ENCODE measurements at places on chromosomes 3 and 15.

DNA sequence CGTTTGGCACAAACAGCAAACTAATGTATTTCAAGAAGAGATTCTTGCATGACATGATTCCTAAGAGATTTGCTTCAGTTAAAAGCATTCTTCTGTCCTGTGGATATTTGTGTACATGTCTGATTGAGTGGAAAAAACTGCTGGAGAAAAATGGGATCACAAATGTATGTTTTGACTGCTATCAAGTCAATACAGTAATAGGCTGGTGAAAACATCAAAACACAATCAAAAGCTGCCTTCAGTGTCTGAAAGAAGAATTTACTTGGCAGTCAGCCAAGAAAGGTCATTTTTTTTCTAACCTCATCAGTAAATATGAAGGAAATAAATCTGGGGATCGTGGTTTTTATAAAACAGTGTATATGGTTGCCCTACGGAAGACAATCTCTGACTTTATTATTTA, 1214.8 kb downstream of the NSUN3 start:
- H3K36me3 ChIP-seq, result no peaks in the 10 kb centered on the region
- H3K27ac ChIP-seq, result no peak overlapping the region
- H3K4me3 ChIP-seq, result no peak overlapping the region
- no peaks in the 10 kb centered on the region for H3K27me3 ChIP-seq

DNA sequence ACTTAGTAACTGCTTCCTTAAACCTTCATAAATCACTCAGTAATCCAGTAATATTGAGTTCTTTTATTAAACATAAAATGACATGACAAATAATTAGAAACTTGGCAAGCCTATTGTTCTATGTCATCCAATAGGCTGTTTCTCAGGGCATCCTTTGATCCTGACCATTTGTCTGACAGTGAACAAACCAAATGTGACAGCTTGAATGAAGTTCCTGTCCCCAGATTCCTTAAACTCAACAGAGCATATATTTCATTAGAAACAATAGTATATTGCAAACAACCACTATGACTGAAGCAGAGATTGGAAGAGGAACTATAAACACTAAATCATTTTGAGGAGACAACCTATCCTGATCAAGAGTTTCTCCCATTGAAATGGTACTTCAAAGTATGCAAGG, 113.6 kb upstream of the MDFIC2 start:
- no peaks in the 10 kb centered on the region for H3K27me3 ChIP-seq
- H3K36me3 ChIP-seq, result no peaks in the 10 kb centered on the region
- H3K27ac ChIP-seq, result no peak overlapping the region
- no peak overlapping the region for H3K4me3 ChIP-seq
- no peaks in the 10 kb centered on the region for H3K4me1 ChIP-seq
- no peak for DNase-seq

- H3K4me3 ChIP-seq, result no peak overlapping the region
- DNase-seq, result no peak
- no peaks in the 10 kb centered on the region for H3K27me3 ChIP-seq
Observed at GRCh38 chr15:56653107-56653506, 80.2 kb downstream of the ZNF280D start.

DNA sequence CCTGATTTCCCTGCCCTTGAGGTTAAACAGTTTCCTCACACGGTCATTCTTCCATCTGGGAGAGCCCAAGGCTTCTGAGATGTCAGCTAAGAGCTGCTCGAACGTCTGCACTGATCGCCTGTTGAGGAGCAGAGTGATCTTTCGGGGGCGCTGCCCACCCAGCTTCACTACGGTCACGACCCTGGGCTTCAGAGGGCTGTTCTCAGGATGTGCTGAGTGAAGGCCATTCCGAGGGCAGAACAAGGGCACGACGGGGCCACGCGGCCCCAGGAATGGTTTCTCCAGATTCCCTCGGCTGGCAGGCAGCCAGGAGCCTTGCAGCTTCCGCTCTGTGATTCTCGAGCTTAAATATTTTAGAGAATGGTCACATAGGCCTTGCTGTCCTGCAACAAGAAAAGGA, 25.7 kb downstream of the DCLK3 start:
- no peak for DNase-seq

DNA sequence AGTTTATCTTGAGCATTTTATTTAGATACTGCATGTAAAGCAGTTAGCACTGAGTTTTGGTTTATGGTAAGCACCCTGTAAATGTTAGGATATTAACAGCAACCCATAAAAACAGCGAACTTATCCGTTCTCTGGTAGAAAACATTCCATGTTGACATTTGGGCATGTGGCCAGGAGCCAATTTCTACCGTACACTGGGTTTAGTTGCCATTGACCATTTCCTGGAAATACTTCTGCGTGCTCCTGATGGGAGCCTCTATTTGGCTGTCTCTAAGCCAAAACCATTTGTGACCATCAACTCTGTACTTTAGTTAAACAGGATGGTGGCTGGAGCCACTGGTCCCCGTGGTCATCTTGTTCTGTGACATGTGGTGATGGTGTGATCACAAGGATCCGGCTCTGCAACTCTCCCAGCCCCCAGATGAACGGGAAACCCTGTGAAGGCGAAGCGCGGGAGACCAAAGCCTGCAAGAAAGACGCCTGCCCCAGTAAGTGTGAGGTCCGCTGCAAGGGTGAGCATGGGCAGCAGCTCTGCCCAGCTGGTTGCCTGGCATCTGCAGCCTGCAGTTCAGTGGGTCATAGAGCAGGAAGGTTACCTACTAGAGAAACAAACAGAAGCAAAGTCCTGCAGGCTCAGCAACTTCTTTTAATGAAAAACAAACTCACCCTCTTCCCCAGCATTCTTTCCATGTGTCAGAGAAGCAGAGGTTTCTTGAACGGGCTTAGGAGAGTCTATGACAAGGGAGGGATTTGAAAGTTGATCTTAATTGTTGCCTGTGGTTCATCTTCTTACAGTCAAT, 7.1 kb downstream of the THBS1 start:
- H3K27me3 ChIP-seq, result no peaks in the 10 kb centered on the region
- peak; percentile 10 for DNase-seq
- peaks cover 99% of the 10 kb centered on the region for H3K36me3 ChIP-seq
- peaks cover 55% of the 10 kb centered on the region for H3K4me1 ChIP-seq
- no peak overlapping the region for H3K27ac ChIP-seq

- DNase-seq, result peak; percentile 52
- H3K4me1 ChIP-seq, result peaks cover 21% of the 10 kb centered on the region
- H3K4me3 ChIP-seq, result peak overlapping the region; percentile 88
- peak overlapping the region; percentile 99 for H3K27ac ChIP-seq
- H3K27me3 ChIP-seq, result no peaks in the 10 kb centered on the region
Observed at GRCh38 chr15:44711743-44712345, 527 bp downstream of the B2M start.

GRCh38 chr15:81295486-81296121, 28.3 kb downstream of the STARD5 start:
- no peak for DNase-seq
- no peaks in the 10 kb centered on the region for H3K36me3 ChIP-seq
- no peaks in the 10 kb centered on the region for H3K27me3 ChIP-seq
- no peak overlapping the region for H3K27ac ChIP-seq
- no peak overlapping the region for H3K4me3 ChIP-seq
- H3K4me1 ChIP-seq, result no peaks in the 10 kb centered on the region

DNA sequence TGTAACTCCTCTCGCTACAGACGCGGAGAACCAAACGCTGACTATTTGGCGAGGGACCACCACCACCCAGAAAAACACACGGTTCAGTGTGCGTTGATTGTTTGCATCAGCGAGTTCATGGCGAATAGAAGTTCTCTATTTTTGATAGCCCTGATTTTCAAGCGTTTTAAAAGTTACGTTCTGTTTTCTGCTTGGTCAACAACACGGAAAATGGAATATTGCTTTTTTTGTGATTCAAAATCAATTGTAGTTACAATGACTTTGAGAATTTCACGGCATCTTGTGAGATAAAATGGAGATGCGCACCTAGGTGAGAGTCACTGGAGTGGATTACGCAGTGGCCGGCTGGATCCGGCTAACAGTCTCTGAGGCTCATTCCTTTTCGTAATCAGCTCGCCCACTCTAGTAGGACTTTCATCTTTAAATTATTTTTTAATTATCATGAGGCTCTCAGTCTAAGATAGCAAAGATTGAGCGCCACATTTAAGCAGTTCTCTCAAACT, 54.8 kb downstream of the CCDC54 start:
- DNase-seq, result no peak
- H3K4me1 ChIP-seq, result peaks cover 24% of the 10 kb centered on the region
- H3K4me3 ChIP-seq, result peak overlapping the region; percentile 71
- no peaks in the 10 kb centered on the region for H3K27me3 ChIP-seq
- peak overlapping the region; percentile 93 for H3K27ac ChIP-seq
- H3K36me3 ChIP-seq, result no peaks in the 10 kb centered on the region

GRCh38 chr3:133914839-133915600, 19.3 kb upstream of the RAB6B start:
- no peak for DNase-seq
- H3K27ac ChIP-seq, result no peak overlapping the region
- no peaks in the 10 kb centered on the region for H3K36me3 ChIP-seq
- H3K4me3 ChIP-seq, result no peak overlapping the region

DNA sequence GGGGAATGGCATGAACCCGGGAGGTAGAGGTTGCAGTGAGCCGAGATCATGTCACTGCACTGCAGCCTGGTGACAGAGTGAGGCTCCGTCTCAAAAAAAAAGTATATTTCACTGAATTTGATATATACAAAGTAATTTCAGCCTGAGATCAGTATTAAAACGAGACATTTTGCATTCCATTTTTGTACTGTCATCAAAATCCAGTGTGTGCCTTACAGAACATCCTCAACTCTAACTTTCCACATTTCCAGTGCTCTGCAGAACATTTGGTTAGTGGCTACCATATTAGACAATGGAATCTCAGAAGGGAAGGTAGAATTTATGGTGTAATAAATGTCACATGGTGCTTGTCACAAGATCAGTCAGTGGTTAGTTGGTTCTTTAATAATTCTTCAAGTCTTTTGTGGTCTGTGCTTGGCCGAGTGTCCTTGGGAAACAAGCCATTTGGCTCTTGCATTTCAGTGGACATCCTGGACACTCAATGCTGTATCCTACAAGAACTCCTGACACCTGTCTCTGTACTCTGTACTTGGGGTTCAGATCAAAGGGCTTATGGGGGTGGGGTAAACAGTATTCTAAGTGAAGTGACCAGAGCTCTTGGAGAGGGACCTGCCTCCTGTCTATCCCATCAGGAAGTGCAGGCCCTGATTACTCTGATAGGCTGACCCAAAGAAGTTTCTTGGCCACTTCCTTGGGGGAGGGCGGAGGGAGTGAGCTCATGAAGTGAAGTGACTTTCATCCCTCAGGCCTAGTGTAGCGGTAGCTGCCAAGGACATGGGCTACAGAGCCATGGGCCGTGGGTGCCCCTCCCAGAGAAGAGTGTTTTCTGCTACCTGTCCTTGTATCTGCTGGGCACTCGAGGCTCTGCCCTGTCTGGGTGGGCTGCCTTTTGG, 3.7 kb downstream of the ACVR2B start:
- no peaks in the 10 kb centered on the region for H3K36me3 ChIP-seq
- DNase-seq, result no peak
- H3K4me1 ChIP-seq, result peaks cover 13% of the 10 kb centered on the region
- H3K27me3 ChIP-seq, result no peaks in the 10 kb centered on the region
- H3K4me3 ChIP-seq, result no peak overlapping the region

DNA sequence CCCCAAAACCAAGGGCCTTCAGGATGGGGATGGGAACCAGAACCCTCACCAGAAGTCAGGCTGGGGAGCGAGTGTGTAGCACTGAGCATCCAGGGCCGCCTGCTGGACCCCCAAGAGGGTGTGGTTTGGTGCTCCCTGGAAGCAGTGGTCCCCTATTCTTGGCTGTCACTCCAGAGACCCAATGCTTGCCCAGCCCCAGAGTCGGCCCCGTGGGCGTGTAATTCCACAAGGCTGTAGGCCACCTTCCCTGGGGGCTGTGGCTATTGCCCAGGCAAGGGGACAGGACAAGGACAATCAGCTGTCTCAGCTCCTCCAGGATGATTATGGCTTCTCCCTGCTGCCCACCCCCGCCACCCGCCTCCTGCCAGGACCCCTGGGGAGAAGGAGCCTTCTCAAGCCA, 14.5 kb downstream of the IGDCC3 start:
- no peak for DNase-seq
- no peak overlapping the region for H3K4me3 ChIP-seq
- no peaks in the 10 kb centered on the region for H3K36me3 ChIP-seq
- H3K27me3 ChIP-seq, result peaks cover 11% of the 10 kb centered on the region

GRCh38 chr3:133674290-133674919, 12.7 kb upstream of the TOPBP1 start:
- no peak overlapping the region for H3K4me3 ChIP-seq
- H3K27me3 ChIP-seq, result peaks cover 28% of the 10 kb centered on the region
- no peaks in the 10 kb centered on the region for H3K36me3 ChIP-seq
- no peak for DNase-seq
- H3K27ac ChIP-seq, result no peak overlapping the region

GRCh38 chr3:58150810-58151199, 60.0 kb downstream of the DNASE1L3 start:
- peaks cover 98% of the 10 kb centered on the region for H3K36me3 ChIP-seq
- H3K27ac ChIP-seq, result no peak overlapping the region
- H3K4me1 ChIP-seq, result peaks cover 2% of the 10 kb centered on the region
- H3K27me3 ChIP-seq, result no peaks in the 10 kb centered on the region
- H3K4me3 ChIP-seq, result no peak overlapping the region

DNA sequence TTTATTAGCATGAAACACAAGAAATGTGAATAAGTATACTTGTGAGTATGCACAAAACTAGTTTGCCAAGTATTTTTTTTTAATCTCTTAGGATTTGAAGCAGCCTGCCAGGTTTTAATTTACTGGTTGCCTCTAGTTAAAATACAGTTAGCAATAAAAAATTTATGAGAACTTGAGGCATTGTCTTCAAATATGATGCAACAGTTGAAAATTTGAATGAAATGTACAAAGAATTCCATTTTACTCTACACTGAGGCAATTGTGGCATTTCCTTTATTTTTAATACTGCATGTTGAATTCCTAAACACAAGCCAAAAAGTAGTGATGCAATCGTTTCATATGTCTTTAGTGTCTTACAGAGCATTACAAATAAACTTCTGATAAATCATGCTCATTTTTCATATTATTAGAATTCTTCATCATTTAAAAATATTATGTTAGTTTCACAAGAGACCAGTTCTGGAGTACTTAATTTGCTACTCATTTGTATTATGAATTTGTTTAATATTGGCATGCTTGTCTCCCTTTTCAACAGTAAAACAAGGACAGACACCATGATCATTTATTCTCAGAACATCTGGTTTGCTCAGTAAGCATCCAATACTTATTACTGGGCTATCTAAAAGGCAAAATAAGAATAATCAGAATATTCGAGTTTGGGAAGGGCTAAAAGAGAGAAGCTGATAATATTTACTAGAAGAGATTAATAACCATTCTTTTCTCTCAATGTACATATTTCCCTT, 124.8 kb upstream of the PTX3 start:
- DNase-seq, result peak; percentile 20
- H3K27me3 ChIP-seq, result no peaks in the 10 kb centered on the region
- peak overlapping the region; percentile 57 for H3K27ac ChIP-seq
- H3K4me1 ChIP-seq, result peaks cover 14% of the 10 kb centered on the region
- H3K4me3 ChIP-seq, result no peak overlapping the region
- H3K36me3 ChIP-seq, result no peaks in the 10 kb centered on the region

- no peak overlapping the region for H3K27ac ChIP-seq
- H3K36me3 ChIP-seq, result no peaks in the 10 kb centered on the region
- no peaks in the 10 kb centered on the region for H3K27me3 ChIP-seq
- no peak overlapping the region for H3K4me3 ChIP-seq
Observed at GRCh38 chr15:86615411-86615810, 535.7 kb downstream of the AGBL1 start.

All from SJSA1 (cell line).